Islet precursor cell (in vitro differentiated cells): ENCODE measurements at places on chromosomes 3 and 15.

- no peak for DNase-seq
Observed at GRCh38 chr3:140756240-140757016, 78.6 kb downstream of the TRIM42 start.

- DNase-seq = no peak
Observed at GRCh38 chr3:45240292-45240691, 14.2 kb upstream of the TMEM158 start.

GRCh38 chr3:183542355-183542754 is 13.2 kb downstream of the KLHL6 start:
- no peak for DNase-seq

DNA sequence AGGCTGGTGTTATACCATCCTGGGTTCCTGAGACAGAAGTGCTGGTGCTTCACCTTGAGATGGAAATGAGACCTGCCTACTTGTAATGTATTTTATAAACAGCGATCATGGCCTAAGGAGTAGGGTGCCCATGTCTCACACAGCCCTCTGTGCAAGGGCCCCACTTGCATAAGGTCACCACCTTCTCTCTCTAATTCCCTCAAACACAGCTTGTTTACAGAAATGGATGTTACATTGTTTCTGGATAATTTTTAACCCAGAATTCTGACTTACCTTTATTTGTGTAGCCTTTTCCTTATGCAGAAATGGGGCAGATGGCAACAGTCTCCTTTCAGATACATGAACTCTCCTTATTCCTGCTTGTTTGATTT is 95.1 kb upstream of the UMPS start:
- DNase-seq = no peak

DNA sequence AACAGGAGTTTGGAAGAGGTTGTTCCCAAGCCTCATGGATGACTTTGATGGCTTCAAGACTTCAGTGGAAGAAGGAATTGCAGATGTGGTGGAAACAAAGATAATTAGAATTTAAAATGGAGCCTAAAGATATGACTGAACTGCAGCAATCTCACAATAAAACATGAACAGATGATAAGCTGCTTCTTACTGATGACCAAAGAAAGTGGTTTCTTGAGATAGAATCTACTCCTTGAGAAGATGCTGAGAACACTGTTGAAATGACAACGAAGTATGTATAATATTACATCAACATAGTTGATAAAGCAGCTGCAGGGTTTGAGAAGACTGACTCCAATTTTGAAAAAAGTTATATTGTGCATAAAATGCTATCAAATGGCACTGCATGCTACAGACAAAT is 21.2 kb downstream of the MYO9A start:
- no peak for DNase-seq

GRCh38 chr3:71532639-71533395 is 50.7 kb downstream of the FOXP1 start:
- no peak for DNase-seq
